T-helper 9 cell (primary cell): ENCODE measurements at places on chromosomes 1 and 21.
A peak's percentile ranks its signal among the peaks of the same experiment; 100 is the strongest.

GRCh38 chr21:27776925-27777553 lies 810.2 kb upstream of the ADAMTS5 start:
- no peak for DNase-seq

DNA sequence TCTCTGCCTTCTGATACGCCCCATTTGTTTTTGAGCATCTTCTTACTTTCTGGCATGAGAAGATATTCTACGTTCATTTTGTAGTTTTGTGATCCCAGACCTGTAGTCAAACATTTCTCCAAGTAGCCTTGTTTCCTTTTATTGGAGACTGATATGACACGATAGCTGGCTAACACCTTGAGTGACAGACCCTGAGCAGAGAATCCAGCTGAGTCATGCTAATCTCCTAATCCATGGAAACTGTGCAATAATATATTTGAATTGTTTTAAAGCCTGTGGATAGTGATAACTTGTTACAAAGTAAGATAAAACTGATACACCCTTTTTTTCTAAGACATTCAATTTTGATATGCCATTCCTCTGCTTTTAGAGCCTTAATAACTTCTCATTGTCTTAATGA lies 1.2 kb upstream of the IFI44L start:
- DNase-seq = no peak

DNA sequence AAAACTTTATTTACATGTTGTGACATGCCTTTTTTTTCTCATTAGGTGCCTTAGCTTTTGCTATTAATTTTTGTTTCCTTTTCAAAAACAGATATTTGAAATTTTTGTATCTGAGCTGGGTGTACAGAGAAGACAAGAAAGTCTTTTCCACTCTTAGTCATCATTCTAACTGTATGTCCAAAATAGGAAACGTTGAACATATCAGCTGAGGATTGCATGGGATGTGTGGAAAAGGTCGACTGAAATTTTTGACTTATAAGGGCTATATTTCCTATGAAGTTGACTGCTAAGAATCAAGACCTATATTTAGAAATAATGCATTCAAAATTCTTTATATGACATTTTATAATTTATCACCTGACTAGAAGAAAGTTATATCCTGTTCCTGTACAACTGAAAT lies 270.0 kb upstream of the ZRANB2 start:
- DNase-seq = no peak

GRCh38 chr1:46506470-46507219 lies 17.0 kb downstream of the DMBX1 start:
- DNase-seq = no peak

- no peak for DNase-seq
Measured at GRCh38 chr1:4402032-4402431, 252.4 kb upstream of the AJAP1 start.

DNA sequence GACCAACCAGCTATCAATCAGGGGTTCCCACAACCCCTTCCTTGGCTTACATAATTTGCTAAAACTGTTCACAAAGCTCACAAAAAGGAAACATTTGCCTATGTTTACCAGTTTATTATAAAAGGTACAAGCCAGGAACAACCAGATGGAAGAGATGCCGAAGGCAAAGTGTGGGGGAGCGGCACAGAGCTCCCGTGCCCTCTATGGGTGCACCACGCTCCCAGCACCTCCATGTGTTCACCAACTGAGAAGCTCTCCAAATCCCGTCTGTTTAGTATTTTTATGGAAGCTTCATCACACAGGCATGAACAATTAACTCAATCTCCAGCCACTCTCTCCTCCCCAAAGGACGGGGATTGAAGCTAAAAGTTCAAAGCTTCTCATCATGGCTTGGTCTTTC lies 32.9 kb downstream of the PSMG1 start:
- DNase-seq = no peak

- DNase-seq = no peak
Measured at GRCh38 chr1:54745274-54745673, 19.0 kb downstream of the PARS2 start.

DNA sequence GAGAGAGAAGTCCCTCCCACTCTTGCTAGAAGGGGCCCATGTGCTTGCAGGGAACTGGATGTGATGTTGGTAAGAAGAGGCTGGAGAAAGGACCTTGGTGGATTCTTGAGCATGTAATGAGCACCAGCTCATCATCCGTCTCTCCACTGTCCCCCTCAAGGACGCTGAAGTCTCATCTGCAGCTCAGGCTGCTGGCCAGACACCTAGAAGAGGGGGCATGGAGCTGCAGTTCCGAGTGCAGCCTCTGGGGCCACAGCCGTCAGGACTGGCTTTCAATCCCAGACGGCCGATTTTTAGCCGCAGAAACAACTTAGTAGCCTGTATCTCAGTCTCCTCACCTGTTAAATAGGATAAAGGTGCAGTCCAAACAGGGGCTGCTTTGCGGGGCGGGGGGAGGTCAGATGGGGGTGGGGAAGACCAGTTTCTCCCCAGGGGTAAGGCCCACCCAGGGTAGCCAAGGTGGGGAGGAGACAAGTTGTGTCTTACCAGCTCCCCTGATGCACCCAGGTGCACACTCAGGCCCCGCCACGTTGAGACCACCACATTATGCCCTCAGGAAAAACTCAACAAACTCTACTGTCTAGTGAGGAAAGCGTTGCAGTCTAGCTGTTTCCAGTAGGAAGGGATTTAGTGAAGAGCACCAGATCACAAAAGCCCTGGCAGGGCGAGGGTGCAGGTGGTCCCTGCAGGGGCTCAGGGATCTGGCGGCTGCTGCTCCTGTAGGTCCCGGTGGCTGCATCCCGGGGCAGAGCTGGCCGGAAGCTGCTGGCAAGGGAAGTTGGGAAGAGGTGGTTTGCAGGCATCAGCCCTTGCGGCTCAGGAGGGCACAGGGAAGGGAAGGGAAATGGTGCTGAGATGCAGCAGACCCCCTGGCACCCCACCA lies 29.5 kb downstream of the LDLRAP1 start:
- DNase-seq = peak; percentile 38

- no peak for DNase-seq
Measured at GRCh38 chr1:30883389-30884172, 25.0 kb downstream of the SDC3 start.

DNA sequence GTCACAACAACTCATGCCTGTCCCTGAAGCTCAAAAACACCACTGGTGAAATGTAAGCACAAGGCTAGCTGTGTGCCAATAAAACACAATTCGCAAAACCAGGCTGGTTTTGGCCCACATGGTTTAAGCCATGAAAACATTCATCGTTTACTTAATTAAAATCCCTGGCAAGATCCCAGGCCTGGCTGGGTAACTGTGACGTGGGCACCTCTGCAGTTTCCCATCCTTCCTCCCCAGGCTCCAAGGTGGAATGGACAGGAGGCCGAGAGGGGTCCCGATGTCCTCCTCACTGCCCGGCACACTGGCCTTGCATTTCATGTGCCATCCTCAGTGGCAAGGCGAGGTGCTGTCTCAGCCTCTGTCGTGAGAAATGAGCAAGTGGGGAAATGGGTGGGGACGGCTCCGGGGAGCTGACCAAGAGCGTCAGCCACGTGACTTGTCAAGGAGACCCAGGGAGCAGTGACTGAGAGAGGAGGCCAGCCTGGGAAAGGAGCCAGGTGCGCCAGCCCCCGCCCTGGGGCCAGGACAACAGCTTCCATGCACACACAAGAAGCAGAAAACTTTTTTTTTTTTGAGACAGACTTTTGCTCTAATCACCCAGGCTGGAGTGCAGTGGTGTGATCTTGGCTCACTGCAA lies 153.1 kb upstream of the RAB4A start:
- DNase-seq = no peak

DNA sequence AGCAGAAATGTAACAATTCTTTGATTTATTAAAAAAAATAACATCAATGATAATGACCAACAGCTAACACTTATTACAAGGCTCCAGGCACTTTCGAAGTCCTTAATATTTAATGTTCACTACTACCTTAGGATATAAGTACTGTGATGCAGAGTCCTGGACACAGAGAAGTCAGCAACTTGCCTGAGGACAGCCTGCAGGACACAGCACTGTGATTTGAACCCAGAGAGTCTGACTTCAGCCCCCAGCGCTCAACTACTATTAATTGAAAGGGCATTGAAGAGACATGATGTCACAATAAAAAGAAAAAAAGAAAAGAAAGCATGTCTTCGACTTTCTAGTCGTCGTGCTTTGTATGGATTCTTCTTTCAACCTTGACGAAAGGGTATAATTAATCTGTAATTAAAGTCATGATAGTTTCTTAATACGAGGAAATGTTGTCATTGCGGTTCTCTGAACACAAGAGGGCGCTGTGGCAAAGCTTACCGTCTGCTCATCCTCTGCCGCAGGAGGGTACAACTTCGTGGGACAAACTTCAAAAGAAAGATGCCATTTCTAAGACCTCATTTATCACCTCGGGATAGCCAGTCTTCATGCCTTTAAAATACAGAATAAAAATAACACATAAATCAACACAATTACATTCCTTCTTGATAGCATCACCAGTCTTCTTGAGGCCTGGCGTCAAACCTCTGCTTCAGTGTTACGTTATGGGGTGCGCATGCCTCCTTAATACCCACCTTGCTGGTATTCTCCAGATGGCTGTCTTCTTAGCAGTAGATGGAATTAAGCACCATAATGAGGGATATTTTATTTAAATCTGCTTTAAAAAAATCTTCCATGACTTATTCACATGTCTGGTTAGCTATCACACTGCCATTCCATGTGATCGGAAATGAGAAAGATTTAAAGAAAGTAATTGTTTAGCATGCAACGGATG lies 240.1 kb downstream of the DISC1 start:
- DNase-seq = peak; percentile 54

GRCh38 chr1:71296551-71297134 lies 215.8 kb upstream of the ZRANB2 start:
- no peak for DNase-seq

DNA sequence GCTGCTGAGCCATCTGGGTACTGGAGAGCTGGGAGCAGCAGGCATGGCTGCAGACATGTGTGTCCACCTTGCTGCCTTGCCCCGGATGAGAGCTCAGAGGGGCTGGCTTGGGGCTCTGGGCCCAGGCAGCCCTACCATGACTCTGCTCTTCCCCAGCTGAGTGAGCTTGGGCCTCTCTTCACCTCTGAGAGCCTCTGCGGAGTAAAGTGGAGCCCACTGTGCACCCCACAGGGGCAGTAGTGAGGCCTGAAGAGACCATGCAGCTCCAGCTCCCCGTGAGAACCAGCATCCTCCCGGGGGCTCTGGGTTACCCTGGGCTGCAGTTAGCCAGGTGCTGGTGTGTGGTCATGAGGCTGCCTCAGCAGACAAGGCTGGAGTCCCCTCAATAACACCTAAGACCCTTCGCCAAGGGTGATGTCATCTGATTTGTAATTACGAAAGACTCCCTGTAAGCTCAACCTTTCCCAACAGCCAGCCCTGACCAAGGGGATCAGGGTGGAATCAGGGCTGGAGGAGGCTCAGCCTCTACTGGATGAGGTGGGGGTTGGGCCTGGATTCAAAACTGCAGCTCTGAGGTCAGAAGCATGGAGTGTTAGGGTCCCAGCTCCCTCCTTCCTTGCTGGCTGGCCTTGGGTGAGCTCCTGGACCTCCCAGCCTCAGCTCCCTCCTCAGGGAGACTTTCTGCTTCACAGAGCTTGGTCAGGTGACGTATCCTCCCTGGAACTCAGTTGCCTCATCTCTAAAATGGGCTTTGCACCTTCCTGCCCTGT lies 308.0 kb downstream of the MATN1 start:
- DNase-seq = no peak

- no peak for DNase-seq
Measured at GRCh38 chr1:7127322-7128075, 342.2 kb downstream of the CAMTA1 start.

- no peak for DNase-seq
Measured at GRCh38 chr1:182625719-182626504, 21.7 kb upstream of the RGS16 start.

GRCh38 chr1:174974711-174975119 lies 25.0 kb upstream of the CACYBP start:
- DNase-seq = no peak

DNA sequence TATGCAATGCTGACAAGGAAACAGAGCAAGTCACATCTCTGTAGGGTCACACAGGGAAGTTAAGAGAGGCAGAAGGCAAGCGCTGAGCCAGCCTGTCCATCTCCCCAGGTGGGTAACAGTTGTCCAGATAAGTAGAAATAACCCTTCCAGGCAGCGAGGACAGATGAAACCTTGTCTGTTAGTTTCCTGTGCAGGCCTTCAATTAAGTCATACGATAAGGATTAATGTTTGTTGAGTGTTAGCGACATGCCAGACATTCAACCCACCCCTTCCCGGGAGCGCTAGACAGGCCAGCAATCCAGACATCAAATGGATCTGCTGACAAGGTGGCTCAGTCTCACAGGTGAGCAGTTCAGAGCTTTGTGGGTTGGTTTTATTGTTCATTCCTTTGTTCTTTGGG lies 221.5 kb upstream of the FMN2 start:
- DNase-seq = no peak

- peak; percentile 39 for DNase-seq
Measured at GRCh38 chr1:24688621-24689195, 45.6 kb downstream of the SRRM1 start.

DNA sequence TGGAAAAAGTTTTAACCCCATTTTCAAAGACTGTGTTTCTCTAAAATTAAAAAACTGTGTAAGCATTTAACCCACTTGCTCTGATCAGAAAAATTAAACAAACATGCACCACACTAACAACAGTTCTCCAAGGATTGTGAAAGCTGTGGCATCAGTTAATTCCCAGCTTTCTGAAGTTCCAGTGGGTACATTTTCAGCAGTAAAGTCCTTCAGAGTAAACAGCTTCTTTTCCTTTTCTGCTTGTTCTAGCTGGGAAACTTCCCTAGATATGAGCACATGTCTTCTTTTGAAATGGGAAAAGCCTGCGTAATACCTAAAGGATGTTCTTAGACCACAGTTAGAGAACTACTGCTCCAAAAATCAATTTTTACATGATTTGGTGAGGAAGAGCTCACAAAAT lies 11.1 kb downstream of the PRRX1 start:
- no peak for DNase-seq

DNA sequence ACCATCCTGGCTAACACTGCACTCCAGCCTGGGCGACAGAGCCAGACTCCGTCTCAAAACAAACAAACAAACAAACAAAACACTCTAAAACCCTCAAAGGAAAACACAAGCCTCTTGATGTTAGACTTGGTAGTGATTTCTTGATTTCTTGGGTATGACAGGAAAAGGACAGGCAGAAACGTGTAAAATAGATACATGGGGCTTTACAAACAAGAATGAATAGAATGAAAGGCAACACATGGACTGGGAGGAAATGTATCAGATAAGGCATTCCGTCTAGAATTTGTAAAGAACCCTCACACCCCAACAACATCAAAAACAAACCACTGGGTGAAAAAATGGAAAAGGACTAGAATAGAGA lies 7.8 kb upstream of the PRXL2B start:
- no peak for DNase-seq

DNA sequence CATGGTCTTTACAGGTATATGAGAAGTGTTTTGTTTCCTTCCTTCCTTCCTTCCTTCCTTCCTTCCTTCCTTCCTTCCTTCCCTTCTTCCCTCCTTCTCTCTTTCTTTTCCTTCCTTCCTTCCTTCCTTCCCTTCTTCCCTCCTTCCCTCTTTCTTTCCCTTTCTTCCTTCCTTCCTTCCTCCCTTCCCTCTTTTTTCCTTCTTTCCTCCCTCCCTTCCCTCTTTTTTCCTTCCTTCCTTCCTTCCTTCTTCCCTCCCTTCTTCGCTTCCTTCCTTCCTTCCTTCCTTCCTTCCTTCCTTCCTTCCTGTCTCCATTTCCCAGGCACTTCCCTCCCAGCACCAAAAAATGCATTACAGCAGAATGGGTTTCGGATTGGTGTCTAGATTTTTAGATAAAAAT lies 235.0 kb upstream of the KIAA0040 start:
- no peak for DNase-seq

- no peak for DNase-seq
Measured at GRCh38 chr1:171922999-171923398, 81.7 kb downstream of the DNM3 start.
